GM23248 (cell line): ENCODE measurements at places on chromosomes 2 and 18. TPM values are rescaled to one million over a fixed set of nuclear protein-coding genes. Genes with fewer than 3 reads are reported as not detected.

- no peaks in the 10 kb centered on the region for H3K27me3 ChIP-seq
- H3K27ac ChIP-seq = no peak overlapping the region
- no peaks in the 10 kb centered on the region for H3K36me3 ChIP-seq
- H3K4me1 ChIP-seq = peaks cover 30% of the 10 kb centered on the region
- DNase-seq = no peak
- no peak overlapping the region for H3K4me3 ChIP-seq
Observed at GRCh38 chr2:215780907-215781685, 232.3 kb downstream of the MREG start.

DNA sequence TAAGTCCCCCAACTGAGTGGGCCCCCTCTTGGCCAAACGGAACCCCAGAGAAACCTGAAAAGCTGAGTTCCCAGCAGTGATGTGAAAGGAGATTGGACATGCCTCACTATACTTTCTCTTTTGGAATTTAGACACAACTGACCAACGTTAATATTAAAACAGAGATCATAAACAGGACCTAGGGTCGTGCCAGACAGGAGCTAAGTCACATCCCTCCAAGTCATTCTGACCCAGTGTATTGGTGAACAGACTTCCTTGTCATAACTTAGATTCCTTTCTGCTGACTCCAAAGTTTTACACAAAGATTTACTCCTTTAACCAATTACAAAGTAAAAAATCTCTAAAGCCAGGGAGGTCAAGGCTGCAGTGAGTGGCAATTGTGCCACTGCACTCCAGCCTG is 46.9 kb downstream of the UXS1 start:
- peaks cover 12% of the 10 kb centered on the region for H3K4me1 ChIP-seq
- peak overlapping the region; percentile 22 for H3K4me3 ChIP-seq
- H3K27me3 ChIP-seq = no peaks in the 10 kb centered on the region

C2orf78 gene
- total RNA-seq = not detected in 2 replicates

ZNG1B gene
- 22.1 and 37.8 TPM in 2 replicates for total RNA-seq

GRCh38 chr2:140178234-140178633 is 1398.0 kb upstream of the NXPH2 start:
- no peak for DNase-seq
- H3K27me3 ChIP-seq = no peaks in the 10 kb centered on the region
- no peaks in the 10 kb centered on the region for H3K36me3 ChIP-seq

GRCh38 chr2:84879584-84880394 is 1.1 kb downstream of the TRABD2A start:
- peak; percentile 27 for DNase-seq
- 0 out of 2 replicates have a peak, but pooled peaks cover 4% of the 10 kb centered on the region for H3K4me1 ChIP-seq
- H3K27ac ChIP-seq = no peak overlapping the region
- H3K4me3 ChIP-seq = peak overlapping the region; percentile 79
- H3K36me3 ChIP-seq = no peaks in the 10 kb centered on the region

GRCh38 chr18:12421732-12422131 is 14.0 kb downstream of the PRELID3A start:
- no peaks in the 10 kb centered on the region for H3K27me3 ChIP-seq
- no peak overlapping the region for H3K4me3 ChIP-seq
- H3K36me3 ChIP-seq = peaks cover 3% of the 10 kb centered on the region; the same call in 1 of the 2 replicates
- H3K27ac ChIP-seq = no peak overlapping the region
- DNase-seq = no peak
- no peaks in the 10 kb centered on the region for H3K4me1 ChIP-seq

DNA sequence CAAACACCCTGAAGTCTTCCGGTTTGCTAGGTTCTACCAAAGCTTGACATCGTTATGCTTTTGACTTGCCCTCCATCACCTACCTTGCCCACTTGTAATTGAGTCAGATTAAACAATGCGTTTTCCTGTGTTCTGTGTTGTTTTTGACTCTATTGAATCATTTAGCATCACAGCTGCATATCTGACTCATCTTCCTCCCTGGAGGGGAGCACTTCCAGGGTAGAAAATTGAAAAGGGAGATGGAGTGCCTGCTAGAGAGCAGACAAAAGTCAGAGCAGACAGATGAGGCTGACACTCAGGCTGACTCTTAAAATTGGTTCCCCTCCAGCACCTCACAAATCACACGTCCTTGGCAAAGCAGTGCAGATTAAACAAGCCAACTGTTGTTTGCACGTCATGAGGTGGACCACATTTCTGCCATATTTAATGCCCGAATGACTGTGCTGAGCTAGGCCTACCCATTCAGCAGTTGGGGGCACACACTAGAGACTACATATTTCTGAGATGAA is 2.2 kb downstream of the MPP4 start:
- H3K4me3 ChIP-seq = peak overlapping the region; percentile 7; the same call in 1 of the 2 replicates
- peaks cover 14% of the 10 kb centered on the region for H3K36me3 ChIP-seq
- H3K4me1 ChIP-seq = peaks cover 47% of the 10 kb centered on the region
- H3K27ac ChIP-seq = peak overlapping the region; percentile 89

DNA sequence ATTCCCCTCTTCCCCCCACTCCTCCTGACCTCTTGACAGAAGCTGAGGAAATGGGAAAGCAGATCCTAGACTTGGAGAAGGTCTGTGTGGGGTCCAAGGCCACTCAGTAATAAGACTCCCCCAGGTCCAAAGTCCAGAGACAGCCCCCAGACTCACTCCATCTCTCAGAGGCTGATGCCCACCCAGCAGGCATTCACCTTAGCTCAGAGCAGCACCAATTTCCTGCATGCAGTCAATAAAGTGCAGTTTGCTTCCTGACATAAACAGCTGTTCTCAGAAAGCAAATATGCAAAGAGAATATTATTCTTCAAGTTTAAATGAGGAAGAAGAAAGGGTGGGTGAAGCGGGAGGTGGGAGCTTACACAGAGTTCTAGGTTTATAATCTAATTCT is 84.1 kb upstream of the RTN4 start:
- H3K4me3 ChIP-seq = peak overlapping the region; percentile 80
- H3K36me3 ChIP-seq = no peaks in the 10 kb centered on the region
- no peak for DNase-seq
- no peaks in the 10 kb centered on the region for H3K27me3 ChIP-seq

- no peak overlapping the region for H3K4me3 ChIP-seq
- no peak overlapping the region for H3K27ac ChIP-seq
- no peaks in the 10 kb centered on the region for H3K36me3 ChIP-seq
- no peaks in the 10 kb centered on the region for H3K4me1 ChIP-seq
Observed at GRCh38 chr2:223508372-223508771, 93.8 kb downstream of the SCG2 start.

GRCh38 chr2:229673676-229674075 is 40.7 kb downstream of the DNER start:
- no peak overlapping the region for H3K4me3 ChIP-seq
- no peaks in the 10 kb centered on the region for H3K4me1 ChIP-seq
- no peaks in the 10 kb centered on the region for H3K36me3 ChIP-seq
- no peak for DNase-seq

DNA sequence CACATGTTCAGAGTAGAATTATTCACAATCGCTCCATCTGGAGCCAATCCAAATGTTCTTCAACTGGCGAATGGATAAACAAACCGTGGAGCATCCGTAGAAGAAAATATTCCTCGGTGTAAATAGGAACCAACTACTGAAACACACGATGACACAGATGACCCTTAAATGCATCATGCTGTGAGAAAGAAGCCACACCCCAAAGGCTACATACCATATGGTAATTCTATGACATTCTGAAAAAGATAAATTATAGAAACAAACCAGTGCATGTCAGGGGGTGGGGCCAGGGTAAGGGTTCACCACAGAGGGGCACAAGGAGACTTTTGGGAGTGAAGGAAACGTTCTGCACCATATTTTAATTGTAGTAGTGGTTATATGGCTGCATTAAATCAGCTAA is 312.2 kb upstream of the SMIM21 start:
- no peak overlapping the region for H3K27ac ChIP-seq
- H3K4me3 ChIP-seq = no peak overlapping the region
- no peaks in the 10 kb centered on the region for H3K36me3 ChIP-seq
- DNase-seq = no peak

GRCh38 chr2:150626934-150627411 is 139.5 kb upstream of the RND3 start:
- DNase-seq = no peak
- no peak overlapping the region for H3K27ac ChIP-seq
- no peaks in the 10 kb centered on the region for H3K27me3 ChIP-seq
- peaks cover 37% of the 10 kb centered on the region for H3K4me1 ChIP-seq

GRCh38 chr2:206548383-206548782 is 93.9 kb upstream of the FAM237A start:
- H3K27me3 ChIP-seq = no peaks in the 10 kb centered on the region
- H3K27ac ChIP-seq = no peak overlapping the region
- no peaks in the 10 kb centered on the region for H3K36me3 ChIP-seq
- no peak for DNase-seq

GRCh38 chr2:67851016-67851415 is 211.8 kb downstream of the C1D start:
- no peak overlapping the region for H3K4me3 ChIP-seq
- H3K36me3 ChIP-seq = no peaks in the 10 kb centered on the region
- H3K27ac ChIP-seq = no peak overlapping the region

GRCh38 chr2:108370080-108370479 is 7.7 kb upstream of the SULT1C4 start:
- no peaks in the 10 kb centered on the region for H3K27me3 ChIP-seq
- no peak overlapping the region for H3K4me3 ChIP-seq
- H3K27ac ChIP-seq = no peak overlapping the region

PLEK gene
- not detected in 2 replicates for total RNA-seq

- no peaks in the 10 kb centered on the region for H3K27me3 ChIP-seq
- peak; percentile 98 for DNase-seq
- no peaks in the 10 kb centered on the region for H3K36me3 ChIP-seq
- peaks cover 41% of the 10 kb centered on the region for H3K4me1 ChIP-seq
- peak overlapping the region; percentile 97 for H3K27ac ChIP-seq
- H3K4me3 ChIP-seq = peak overlapping the region; percentile 52
Observed at GRCh38 chr2:37829202-37829601, 95.9 kb upstream of the RMDN2 start.

UCN gene
- not detected in 2 replicates for total RNA-seq

DNA sequence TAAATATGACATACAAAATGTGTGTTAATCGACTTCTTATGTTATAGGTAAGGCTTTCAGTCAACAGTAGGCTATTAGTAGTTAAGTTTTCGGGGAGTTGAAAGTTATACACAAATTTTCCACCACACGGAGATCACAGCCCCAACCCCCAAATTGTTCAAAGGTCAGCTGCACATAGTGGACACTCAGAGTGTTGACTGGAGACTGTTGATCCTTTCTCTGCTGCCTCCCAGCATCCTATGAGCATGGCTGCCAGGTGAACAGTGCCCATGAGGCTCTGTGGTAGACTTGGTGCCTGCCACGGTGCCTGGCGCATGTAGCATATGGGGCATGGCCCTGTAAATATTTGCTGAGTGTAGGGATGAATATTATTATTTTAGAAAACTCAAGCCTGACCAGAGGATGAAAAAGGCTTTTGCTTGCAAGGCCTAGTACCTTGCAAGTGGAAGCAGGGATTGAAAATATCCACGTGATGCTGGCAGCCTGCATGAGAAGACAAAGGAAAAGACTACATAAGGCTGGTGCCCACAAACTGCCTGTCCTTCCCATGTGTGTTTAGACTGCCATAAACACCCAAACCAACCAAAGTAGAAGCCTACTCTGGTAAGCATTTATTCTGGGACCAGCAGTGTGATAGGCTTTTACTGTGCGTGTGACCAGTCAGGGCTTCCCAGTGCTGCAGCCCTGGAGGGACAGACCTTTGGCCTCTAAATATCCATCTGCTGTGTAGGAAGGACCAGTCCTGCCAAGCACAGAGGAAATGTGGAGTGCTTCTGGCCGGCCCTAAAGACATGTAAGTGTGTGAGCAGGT is 226.1 kb downstream of the LDLRAD4 start:
- no peaks in the 10 kb centered on the region for H3K36me3 ChIP-seq
- H3K4me3 ChIP-seq = no peak overlapping the region
- peaks cover 5% of the 10 kb centered on the region; the same call in 1 of the 2 replicates for H3K27me3 ChIP-seq
- peaks cover 10% of the 10 kb centered on the region for H3K4me1 ChIP-seq
- DNase-seq = no peak

DNA sequence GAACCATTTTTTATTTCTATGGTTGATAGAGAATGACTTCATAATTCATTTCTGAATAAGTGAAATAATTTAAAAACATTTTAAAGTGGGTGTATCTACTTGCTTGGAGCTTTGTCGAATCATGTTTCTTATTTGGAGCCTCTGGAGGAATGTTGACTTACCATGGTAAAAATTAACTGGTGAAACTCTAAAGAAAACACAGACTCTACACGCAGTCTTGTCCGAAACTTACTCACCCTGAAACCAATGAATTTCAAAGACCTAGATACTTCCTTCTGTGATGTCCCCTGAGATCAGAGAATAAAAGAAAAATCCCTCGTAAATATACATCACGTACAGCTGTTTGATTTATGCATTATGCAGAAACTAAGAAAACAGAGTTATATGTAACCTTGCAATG is 665.2 kb upstream of the NRXN1 start:
- no peak for DNase-seq
- no peaks in the 10 kb centered on the region for H3K27me3 ChIP-seq
- no peak overlapping the region for H3K4me3 ChIP-seq
- no peak overlapping the region for H3K27ac ChIP-seq
- no peaks in the 10 kb centered on the region for H3K36me3 ChIP-seq

GRCh38 chr18:56638232-56639103 is at the start of gene TXNL1:
TXNL1 (minus strand) TSS chr18:56638592; CDS start chr18:56638440, 152 bp downstream.
- peaks cover 27% of the 10 kb centered on the region for H3K4me1 ChIP-seq
- peak; percentile 100 for DNase-seq
- H3K4me3 ChIP-seq = peak within 1 kb of the TSS; percentile 89
- no peaks in the 10 kb centered on the region for H3K27me3 ChIP-seq
- H3K27ac ChIP-seq = peak within 1 kb of the TSS; percentile 95

DNA sequence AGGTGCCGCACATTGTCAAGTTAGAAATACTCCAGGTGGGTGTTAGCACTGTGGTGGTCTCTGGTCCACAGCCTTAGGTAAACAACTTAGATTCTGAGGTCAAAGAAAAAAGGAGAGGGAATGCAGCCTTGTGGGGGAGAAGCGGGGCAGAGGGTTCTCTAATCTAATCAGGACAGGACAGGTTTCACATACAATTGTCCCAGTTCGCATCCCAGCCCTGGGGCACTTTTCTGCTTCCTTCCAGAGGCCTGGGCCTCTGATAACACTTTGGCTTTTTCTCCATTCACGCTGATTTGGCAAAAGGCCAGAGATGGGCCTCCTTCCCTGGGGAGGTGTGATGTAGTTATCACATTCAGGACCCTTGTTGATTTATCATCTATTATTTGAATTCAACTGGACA is 32.5 kb downstream of the SLC1A4 start:
- H3K4me1 ChIP-seq = peaks cover 14% of the 10 kb centered on the region
- DNase-seq = no peak
- no peak overlapping the region for H3K27ac ChIP-seq
- H3K4me3 ChIP-seq = no peak overlapping the region
- H3K36me3 ChIP-seq = peaks cover 25% of the 10 kb centered on the region
